ENCODE measurements at places on chromosomes 13 and 19.

DNA sequence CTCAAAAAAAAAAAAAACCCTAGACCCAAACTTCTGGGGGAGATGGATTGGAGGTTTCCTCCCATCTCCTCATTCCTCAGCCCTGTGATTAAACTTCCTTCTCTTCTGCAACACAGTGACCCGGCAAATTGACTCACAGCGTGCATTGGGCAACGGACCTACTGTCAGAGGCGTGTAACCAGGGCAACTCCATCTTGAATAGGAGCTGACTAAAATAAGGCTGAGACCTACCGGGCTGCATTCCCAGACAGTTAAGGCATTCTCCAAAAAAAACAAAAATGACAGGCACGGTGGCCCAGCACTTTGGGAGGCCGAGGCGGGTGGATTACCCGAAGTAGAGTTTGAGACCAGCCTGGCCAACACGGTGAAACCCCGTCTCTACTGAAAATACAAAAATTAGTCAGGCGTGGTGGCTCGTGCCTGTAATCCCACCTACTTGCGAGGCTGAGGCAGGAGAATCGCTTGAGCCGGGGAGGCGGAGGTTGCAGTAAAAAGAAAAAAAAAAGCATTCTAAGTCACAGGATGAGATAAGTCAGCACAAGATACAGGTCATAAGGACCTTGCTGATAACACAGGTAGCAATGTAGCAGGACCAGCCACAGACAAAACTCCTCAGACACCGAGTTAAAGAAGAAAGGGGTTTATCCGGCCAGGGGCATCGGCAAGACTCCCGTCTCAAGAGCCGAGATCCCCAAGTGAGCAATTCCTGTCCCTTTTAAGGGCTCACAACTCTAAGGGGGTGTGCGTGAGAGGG, 5.4 kb upstream of the NLRP7 start:
- DNase-seq = no peak

DNA sequence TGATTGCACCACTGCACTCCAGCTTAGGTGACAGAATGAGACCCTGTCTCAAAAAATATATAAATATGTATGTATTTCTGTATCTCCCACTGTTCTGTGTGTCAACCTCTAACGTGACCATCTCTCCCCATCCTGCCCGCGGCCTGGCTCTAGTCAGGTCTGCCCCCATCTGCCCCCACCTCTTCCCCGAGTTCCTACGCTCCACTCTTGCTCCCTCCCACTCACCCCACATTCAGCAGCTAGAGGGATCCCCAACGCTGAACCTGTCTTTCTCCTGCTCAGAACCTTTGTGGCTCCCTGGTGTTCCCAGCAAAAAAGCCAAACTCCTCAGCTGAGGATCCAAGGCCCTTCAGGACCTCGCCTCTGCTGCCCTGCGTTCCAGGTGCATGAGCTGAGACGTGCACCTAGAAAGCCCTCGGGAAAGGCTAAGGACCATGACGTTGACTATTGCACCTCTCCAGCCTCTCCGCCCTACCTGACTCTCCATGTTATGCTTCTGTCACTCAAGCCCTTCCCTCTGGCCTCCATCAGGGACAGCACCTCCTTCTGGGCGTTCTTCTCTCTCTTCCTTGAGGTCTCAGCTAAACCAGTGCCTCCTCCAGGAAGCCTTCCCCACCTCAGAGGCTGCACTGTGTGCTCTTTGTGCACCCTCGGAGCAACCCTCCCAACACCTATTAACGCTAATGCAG, 18.1 kb downstream of the AKT2 start:
- no peak for DNase-seq

- no peak for DNase-seq
Measured at GRCh38 chr19:11345122-11345803, 805 bp downstream of the TMEM205 start.

- DNase-seq = no peak
Measured at GRCh38 chr19:2423071-2423914, 4.1 kb downstream of the TIMM13 start.

DNA sequence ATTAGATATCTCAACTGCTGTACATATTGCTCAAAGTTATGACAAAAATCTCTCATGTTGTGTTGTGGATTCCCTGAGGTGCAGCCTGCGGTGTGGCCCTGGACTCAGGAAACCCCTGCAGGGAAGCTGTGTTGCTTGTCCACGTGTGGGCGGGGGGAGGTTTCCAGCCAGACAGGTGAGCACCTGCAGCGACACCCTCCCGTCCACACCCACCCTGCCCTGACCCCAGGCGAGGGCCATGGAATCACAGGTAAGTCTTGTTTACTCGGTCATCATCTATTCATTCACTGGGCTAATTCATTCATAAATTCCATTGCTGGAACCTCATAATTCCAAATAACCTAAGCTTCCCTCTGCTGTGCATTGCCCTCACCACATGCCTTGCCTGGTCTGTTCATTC, 14.1 kb downstream of the PLPP2 start:
- DNase-seq = no peak

GRCh38 chr13:91621161-91621560, 222.7 kb downstream of the GPC5 start:
- no peak for DNase-seq

- no peak for DNase-seq
Measured at GRCh38 chr19:49073514-49074378, 1.2 kb upstream of the KCNA7 start.

GRCh38 chr13:30318026-30318425, 10.7 kb upstream of the KATNAL1 start:
- no peak for DNase-seq
